Stimulated activated CD4-positive, alpha-beta T cell treated with anti-CD3 and anti-CD28 coated beads, Interleukin-1b, Interleukin-23, amount 100 ng/mL, for 4 hours (primary cell): ENCODE measurements at places on chromosomes 3 and 15.

GRCh38 chr3:17640466-17640865 is 102.0 kb downstream of the TBC1D5 start:
- DNase-seq: no peak

DNA sequence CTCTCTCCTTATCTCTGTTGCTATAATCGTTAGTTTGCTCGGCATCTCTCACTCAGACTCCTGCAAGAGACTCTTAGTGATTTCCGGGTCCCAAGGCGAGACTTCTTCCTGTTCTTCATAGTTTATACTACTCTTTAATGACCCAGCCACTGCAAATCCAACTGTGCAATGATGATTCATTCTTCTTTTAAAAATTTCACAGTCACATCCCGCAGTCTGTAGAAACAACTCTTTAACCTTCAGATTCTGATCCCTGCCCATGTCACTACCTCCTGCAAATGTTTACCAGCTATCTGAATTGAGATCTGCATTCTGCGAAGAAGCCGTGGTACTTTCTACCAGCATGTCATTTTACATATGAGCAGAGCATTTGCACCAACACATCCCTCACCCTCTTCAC is 2.8 kb upstream of the VGLL3 start:
- DNase-seq: no peak

- no peak for DNase-seq
Measured at GRCh38 chr3:65037861-65038260, 350.1 kb upstream of the ADAMTS9 start.

GRCh38 chr15:25391971-25392721 is 46.7 kb downstream of the UBE3A start:
- DNase-seq: no peak

DNA sequence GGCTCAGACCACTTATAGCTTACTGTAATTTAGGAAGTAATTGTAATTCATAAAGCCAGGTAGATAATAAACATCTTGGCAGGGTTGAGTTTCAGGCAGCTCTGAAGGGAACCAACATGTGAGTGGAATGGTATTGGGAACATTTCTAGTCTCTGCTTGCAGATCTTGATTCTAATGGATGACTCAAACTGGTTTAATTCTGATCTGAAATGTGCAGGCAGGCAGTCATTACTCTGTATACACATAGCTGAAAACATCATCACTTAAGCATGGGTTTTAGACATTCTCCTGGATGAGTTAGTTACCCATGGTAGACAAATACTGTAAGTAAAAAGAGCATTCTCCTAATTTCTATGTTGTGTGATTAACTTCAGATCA is 317.0 kb upstream of the TPRG1 start:
- no peak for DNase-seq
